ENCODE measurements at places on chromosomes 5 and 9.

- no peak for DNase-seq
Observed at GRCh38 chr9:124015661-124016131, 4.1 kb downstream of the LHX2 start.

DNA sequence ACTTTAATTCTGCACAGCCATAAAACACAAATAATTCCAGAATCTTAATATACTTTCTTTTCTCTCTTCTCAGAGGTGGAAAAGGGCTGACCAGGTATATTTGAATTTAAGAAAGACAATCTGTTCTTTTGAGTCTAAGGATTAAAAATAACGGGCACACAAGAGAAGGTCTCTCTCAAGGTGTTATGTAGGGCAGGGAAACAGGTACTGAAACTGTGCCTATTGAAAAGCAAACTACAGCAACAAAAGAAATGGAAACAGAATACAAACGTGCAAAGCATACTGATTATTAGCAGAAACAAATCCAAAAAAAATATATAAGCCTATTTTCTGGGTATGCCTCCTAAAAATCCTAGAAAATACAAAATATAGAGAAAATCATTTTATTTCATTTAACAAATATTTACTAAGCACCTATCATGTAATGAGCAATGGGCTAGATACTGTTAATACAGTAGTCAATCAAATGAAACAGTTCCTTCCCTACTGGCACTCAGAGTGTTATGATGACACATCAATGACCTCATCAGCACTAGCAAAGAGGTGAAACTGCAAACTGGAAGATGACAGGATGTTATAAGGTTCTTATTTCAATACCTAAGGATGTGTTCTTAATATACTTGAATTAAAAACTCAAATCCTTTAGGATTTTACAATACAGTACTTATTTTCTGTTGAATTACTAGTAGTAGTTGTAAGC, 87.7 kb downstream of the AUH start:
- no peak for DNase-seq

- no peak for DNase-seq
Observed at GRCh38 chr5:2141254-2142000, 258.7 kb upstream of the IRX4 start.

- DNase-seq = no peak
Observed at GRCh38 chr5:41921874-41922273, 3.2 kb upstream of the FBXO4 start.

DNA sequence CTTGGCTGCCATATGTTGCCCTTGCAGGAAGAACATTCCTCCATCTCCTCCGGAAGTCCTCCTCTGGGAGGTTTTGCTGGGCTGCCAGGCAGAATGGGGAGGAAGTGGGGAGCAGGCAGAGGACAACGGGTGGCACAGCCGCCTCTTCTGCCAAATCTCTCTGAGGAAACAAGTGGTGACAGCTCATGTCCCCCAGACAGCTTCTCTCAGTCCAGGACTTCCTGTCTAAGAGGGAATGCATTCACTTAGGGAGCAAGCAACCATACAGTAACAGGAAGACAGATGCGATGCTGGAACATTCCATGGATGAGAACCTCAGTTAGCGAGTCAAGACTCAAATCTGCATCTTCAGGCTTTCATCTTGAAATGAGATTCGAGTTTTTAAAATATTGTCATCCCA, 701.0 kb downstream of the SEMA5A start:
- DNase-seq = no peak

DNA sequence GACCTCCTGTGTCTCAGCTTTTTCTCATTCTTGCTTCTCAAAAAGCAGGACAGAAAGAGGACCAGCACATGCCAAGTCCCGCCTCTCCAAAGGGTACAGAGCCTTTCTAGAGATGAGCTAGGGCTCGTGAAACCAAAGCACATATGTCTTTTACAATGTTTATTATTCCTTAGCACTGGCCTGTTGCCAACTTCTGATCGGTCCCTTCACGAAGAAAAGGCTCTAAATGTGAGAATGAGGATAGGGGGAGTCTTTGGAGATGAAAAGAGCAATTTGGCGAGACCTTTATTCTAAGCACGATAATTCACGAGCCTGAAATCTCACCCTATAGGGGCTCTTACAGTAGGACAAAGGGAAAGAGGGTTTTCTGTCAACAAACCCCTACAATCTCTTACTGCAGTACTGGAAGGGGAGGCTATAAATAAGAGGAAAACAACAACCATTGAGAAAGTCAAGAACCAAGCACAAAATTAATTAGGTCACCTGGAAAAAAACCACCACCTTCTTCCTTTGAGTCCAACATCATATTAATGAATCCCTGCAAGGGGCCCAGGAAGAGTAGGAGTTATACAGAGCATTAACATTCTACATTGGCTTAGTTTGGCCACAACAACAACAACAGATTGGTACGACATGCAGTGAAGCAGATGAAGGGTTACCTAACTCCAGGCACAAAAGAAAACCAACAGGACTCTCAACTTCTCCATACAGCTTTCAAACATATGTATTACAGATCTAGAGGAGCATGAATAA, 309.5 kb downstream of the PDE4D start:
- DNase-seq = no peak

GRCh38 chr9:124708074-124708473, 63.0 kb downstream of the NR6A1 start:
- no peak for DNase-seq

GRCh38 chr9:122030357-122030756, 62.8 kb downstream of the TTLL11 start:
- DNase-seq = no peak

DNA sequence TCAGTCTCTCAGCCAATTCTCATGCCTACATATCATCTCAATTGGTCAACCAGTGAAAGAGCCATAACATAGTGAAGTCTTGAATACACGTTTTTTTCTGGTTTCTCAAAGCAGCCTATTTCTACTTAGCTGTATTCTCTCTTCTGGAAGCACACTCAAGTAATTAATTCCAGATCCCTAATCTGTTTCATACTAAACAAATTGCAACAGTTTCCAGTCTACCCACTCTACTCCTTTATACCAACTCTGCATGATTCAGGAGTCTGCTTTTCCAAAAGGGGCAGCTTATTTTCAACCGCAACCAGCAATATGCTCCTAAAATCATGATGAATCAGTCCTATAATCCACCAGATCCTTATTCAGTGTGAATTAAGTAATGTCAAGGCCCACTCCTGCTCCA, 211.7 kb downstream of the TLE1 start:
- no peak for DNase-seq

- DNase-seq = no peak
Observed at GRCh38 chr5:88515881-88516819, 247.5 kb upstream of the TMEM161B start.

DNA sequence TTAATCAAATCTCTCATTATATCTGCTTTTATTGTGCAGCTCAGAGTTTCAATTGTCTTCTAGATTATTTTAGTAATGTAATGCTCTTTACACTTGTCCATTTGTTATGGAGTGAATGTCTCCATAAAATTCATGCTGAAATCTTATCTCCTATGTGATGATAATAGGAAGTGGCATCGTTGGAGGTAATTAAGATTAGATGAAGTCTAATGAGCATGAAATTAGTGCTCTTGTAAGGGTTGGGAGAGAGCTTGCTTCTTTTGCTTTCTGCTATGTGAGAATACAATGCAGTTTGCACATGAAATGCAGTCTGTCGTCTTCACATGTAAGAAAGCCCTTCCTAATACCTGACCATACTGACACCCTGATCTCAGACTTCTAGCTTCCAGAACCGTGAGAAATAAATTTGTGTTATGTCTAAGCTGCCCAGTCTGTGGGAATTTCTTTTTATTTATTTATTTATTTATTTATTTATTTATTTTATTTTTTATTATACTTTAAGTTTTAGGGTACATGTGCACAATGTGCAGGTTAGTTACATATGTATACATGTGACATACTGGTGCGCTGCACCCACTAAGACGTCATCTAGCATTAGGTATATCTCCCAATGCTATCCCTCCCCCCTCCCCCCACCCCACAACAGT, 1399.2 kb upstream of the CDH6 start:
- no peak for DNase-seq

DNA sequence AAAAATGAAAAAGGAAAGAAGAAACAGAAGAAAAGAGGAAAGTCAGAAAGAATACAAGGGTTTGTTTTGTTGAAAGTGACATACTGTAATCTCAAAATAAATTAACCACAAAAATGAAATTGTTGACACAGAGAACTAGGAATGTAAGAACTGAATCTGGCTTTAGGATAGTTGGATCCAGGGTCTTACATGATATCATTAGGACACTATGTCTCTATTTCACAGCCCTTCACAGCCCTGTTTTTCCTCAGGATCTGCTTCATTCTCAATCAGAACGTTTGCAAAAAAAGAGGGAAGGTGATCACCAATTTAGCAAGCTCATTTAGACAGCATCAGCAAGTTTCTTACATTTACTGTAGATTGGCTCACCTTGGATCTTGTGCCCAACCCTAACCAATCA, 188.5 kb upstream of the NREP start:
- no peak for DNase-seq

GRCh38 chr5:93349613-93350012, 231.4 kb downstream of the NR2F1-AS1 start:
- DNase-seq = no peak

DNA sequence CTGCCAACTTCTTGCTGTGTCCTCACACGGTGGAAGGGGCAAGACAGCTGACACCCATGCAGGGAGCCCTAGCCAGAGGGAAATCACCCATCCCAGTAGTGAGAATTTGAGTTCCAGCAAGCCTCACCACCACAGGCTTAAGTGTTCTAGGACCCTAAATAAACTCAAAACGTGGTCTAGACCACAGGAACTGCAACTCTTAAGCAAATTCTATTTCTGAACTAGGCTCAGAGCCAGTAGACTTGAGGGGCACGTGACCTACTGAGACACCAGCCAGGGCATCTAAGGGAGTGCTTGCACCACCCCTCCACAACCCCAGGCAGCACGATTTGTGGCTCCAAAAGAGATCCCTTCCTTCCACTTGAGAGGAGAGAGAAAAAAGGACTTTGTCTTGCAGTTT, 96.0 kb upstream of the PHF24 start:
- DNase-seq = no peak

DNA sequence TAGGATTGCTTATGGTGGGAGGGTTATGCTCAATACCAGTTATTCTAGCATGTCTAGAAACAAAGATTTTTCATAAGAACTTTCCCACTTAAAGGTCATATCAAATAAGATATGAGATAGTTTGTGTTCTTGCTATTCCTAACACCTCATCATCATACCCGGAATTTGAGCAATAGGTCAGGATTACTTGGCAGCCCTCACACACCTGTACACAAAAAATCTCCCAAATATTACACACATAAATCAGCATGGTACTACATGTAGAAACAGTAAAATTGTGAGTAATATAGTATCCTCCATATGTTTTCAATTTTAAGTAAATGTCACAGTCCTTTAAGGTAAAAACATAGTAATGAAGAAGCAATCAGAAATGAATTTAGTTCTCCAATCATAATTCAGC, 113.7 kb downstream of the SLC25A46 start:
- DNase-seq = no peak

- no peak for DNase-seq
Observed at GRCh38 chr9:12060811-12061210, 632.4 kb upstream of the TYRP1 start.

DNA sequence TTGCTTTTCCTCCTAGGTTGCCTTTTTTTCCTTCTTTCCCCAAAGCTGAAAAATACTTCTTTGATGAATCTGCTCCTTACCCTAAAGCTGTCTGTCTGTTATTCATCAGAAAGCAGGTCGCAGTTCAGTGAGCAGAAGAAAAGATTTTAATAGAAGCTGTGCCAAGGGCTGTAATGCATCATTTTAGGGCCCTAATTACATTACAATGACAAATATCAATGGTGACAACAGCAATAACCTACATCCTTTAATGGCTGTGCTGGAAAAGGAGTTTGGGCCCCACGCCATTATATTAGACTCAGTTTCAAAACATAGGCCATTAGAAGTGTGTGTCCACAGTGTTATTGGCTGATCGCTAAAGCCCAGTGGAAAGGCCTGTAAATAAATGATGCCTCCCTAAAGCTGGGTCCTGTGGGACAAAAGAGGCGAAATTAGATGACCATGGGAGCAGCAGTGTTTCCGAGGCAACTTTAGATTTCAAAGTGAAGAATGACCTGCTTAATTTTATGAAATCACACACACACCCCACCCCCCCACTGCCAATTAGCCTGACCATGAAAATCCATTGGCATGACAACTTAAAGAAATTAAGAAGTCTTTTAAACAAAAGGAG, 38.4 kb downstream of the TLE4 start:
- DNase-seq = no peak

GRCh38 chr5:10726913-10727517, 34.0 kb downstream of the DAP start:
- no peak for DNase-seq

Measured in CD4-positive, alpha-beta T cell treated with Interleukin-21 for 1 hour (primary cell).